ENCODE measurements at places on chromosomes 3 and 15. TPM values are rescaled to one million over a fixed set of nuclear protein-coding genes. Genes with fewer than 3 reads are reported as not detected.

Gene CNTN4
- total RNA-seq, result 1.1 TPM

Gene MOBP
- total RNA-seq, result not detected

GRCh38 chr3:8657804-8658305, 13.3 kb upstream of the SSUH2 start:
- DNase-seq, result no peak
- H3K36me3 ChIP-seq, result no peaks in the 10 kb centered on the region
- no peak overlapping the region for H3K4me3 ChIP-seq
- peaks cover 18% of the 10 kb centered on the region for H3K4me1 ChIP-seq

DNA sequence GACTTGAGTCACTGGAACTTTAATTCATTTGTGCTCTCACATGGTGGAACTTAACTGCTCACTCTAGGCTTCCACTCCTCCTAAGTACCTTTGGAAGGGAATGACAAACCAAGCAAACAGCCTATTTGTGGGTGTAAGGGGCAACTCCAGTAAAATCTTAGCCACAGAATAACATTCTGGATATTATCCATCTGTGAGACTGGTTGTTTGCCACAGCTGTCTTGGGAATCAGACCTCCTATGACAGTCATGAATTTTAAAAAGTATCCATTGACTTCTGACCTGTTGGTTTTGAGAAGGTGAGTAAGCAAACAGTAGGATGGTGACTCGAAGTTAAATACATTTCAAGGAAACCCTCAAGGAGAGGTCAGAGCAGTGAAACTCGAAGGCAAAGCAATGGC, 147.3 kb upstream of the CDIN1 start:
- no peaks in the 10 kb centered on the region for H3K27me3 ChIP-seq
- H3K36me3 ChIP-seq, result no peaks in the 10 kb centered on the region
- no peak overlapping the region for H3K4me3 ChIP-seq
- no peaks in the 10 kb centered on the region for H3K4me1 ChIP-seq
- no peak for DNase-seq

- H3K27ac ChIP-seq, result no peak overlapping the region
- DNase-seq, result no peak
- H3K27me3 ChIP-seq, result no peaks in the 10 kb centered on the region
- no peak overlapping the region for H3K4me3 ChIP-seq
Measured at GRCh38 chr3:122167630-122168029, 15.8 kb upstream of the CASR start.

Gene XCR1
- not detected for total RNA-seq

Gene PLXNA1
- total RNA-seq, result 80.2 TPM
